ENCODE measurements at places on chromosomes 6 and 20.

GRCh38 chr6:165439928-165440554 lies 130.6 kb upstream of the C6orf118 start:
- DNase-seq, result peak; percentile 17

DNA sequence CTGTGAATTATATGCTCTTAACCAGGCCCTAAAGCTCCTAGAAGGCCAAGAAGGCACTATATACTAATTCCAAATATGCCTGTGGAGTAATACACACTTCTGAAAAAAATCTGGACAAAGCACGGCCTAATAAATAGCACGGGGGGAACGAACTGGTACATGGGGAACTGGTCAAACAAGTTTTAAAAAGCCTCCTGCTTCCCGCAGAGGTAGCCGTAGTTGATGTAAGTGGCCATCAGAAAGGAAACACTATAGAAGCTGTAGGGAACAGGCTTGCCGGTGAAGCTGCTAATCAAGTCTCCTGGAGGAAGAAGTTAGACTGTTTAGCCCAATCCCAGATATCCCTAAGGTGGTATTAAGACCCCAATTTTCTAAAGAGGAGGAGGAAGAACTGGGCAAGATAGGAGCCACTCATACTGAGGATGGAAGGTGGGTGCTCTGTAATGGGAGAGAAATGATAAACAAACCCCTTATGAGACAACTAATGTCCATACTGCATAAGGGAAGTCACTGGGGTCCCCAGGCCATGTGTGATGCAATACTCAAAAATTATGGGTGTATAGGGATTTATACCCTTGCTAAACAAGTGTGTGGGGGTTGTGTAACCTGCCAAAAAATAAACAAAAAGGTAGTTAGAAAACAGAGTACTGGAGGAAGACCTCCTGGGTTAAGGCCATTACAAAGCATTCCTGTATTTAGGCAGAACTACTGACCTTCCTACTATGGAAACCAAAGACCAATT lies 27.1 kb upstream of the ZNF318 start:
- DNase-seq, result peak; percentile 45

DNA sequence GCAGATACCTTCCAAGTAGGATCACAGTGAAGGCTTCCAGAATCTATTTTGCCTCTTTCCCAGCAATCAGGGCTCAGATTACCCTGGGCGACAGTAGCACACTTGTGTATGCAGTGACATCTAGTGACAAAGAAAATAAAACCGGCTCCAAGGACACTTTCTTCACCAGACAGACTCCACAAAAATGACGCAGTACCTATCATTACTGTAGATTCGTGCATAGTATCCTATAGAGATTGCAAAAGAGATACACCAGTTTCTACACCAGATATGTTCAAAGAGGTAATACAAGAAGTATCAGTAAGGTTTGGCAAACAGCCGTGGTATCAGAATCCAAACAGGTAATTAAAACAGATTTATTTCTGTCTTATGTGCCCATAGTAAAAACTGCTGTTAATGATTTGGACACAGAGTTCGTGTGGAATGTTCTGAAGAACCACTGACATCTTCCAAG lies 600.4 kb upstream of the JAG1 start:
- DNase-seq, result peak; percentile 62

DNA sequence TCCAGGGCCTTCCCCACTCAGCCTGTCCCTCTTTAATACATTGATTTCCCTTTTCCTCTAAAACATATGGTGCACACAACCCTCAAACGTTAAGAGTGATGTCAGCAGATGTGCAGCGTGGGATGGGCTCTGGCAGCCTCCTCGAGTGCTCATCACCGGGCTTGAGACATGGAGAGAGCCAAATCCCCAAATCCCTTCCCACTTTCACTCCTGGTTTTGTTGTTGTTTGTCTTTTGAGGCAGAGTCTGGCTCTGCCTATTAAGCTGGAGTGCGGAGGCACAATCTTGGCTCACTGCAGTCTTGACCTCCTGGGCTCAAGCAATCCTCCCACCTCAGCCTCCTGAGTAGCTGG lies 5.8 kb upstream of the PLTP start:
- DNase-seq, result no peak

DNA sequence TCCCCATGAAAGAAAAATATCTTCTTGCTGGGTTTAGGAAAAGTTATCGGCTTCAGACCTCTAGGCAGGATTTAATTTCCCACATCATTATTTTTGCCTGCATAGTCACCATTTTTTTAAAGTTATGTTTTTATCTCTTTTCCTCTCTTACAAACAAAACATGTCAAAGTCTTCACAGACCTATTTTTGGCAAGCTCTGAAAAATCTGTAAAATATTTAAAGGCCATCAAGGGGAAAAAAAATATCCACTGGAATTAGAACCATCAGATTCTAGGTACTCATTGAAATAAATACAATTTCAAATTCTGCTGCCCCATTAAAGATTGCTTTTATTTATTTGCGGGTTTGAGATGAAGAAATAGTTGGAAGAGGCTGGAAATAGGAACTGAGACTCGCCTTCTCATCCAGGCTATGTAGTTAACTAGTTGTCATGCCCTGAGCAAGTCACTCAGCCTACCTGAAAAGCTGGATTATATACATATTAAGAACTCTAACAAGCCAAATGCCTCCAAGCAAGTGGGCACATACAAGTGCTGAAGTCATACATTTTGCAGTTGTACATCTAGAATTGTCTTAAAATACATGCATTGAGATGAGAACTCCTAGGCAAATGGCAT lies 101.7 kb upstream of the SASH1 start:
- no peak for DNase-seq

All from NCI-H774 (cell line).